Peyer's patch (tissue), 4 donors: ENCODE measurements at places on chromosomes 1 and 21. TPM values are rescaled to one million over a fixed set of nuclear protein-coding genes. Genes with fewer than 3 reads are reported as not detected.

DNA sequence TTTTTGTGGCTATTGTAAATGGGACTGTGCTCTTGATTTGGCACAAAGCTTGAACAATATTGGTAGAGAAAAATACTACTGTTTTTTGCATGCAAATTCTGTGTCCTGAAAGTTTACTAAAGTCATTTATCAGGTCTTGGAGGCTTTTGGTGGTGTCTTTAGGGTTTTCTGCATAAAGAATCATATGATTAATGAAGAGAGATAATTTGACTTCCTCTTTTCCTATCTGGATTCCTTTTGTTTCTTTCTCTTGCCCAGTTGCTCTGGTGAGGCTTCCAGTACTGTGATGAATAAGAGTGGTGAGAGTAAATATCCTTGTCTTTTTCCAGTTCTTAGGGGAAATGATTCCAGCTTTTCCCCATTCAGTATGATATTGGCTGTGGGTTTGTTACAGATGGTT lies 1166.7 kb downstream of the NCAM2 start:
- H3K36me3 ChIP-seq = no peaks in the 10 kb centered on the region
- no peak overlapping the region for H3K27ac ChIP-seq
- no peaks in the 10 kb centered on the region for H3K4me1 ChIP-seq
- H3K27me3 ChIP-seq = no peaks in the 10 kb centered on the region

DNA sequence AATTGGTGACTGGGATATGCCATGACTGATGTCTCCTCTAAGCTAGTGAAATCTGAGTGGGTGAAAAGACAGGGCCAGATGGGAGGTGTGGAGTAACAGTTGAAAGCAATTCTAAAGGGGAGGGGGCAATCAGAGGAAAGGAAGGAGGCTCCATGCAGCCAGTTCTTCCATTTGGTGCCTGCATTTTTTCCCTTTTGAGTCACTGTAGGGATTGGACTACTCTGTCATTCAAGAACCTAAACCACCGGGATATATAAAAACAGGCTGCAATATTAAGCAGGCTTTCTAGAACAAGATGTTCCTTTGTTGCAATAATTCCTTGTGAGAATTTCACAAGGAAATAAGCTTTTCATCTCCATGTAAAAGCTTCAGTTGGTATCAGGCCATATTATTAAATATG lies 18.3 kb downstream of the CLIC6 start:
- H3K36me3 ChIP-seq = no peaks in the 10 kb centered on the region
- no peak overlapping the region for H3K27ac ChIP-seq
- H3K27me3 ChIP-seq = no peaks in the 10 kb centered on the region
- peaks cover 5% of the 10 kb centered on the region for H3K4me1 ChIP-seq
- DNase-seq = no peak

DNA sequence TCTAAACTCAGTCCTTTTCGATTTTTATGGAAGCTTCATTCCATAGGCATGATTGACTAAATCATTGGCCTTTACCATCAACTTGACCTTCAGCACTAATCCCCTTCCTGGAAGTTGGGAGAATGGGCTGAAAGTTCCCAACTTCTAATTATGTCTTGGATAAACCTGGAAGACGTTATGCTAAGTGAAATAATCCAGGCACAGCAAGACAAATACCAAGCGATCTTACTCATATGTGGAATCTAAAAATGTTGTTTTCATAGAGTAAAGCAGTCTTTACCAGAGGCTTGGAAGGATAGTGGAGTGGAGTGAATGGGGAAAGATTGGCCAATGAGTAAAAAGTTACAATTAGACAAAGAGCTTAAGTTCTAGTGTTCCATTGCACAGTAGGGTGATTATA lies 1453.2 kb downstream of the PLA2G4A start:
- no peak for DNase-seq
- no peaks in the 10 kb centered on the region for H3K36me3 ChIP-seq
- H3K4me3 ChIP-seq = no peak overlapping the region
- no peaks in the 10 kb centered on the region for H3K27me3 ChIP-seq

The ARHGAP30 gene
- 31.4 TPM for total RNA-seq

DNA sequence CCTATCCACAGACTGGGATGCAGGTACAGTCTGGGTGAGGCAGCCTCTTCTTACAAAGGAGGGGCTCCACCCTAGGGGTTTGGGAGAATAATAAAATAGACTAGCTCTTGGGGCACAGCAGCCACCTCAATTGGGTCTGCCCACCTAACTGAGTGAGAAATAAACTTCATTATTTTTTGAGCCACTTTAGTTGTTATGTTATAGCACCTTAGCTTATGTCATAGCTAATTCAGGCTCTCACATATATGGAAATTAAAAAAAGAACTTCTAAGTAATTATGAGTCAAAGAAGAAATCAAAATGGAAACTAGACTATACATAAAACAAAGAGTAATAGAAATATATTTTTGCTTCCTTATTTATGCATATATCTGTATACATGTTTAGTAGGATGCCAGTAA lies 318.5 kb upstream of the B3GALT2 start:
- H3K27ac ChIP-seq = no peak overlapping the region
- H3K4me3 ChIP-seq = no peak overlapping the region

DNA sequence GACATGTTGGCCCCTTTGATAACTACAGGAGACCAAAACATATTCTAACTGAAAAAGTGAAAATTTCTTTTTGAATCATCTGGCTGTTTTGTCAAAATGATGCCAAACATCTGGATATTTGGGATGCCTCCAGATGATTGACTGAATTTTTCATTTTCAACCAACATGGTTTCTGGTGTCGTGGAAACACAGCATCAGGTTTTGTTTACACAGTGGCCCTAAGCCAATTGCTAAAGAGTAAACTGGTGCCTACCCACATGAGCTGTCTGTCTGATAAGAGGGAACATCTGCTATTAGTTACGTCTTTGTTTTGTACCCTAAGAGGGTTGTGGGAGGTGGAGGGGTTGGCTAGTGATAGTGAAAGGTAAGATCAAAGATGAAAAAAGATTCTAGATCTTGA lies 204.8 kb downstream of the KCNK2 start:
- DNase-seq = no peak
- no peak overlapping the region for H3K4me3 ChIP-seq
- no peak overlapping the region for H3K27ac ChIP-seq
- H3K4me1 ChIP-seq = no peaks in the 10 kb centered on the region
- no peaks in the 10 kb centered on the region for H3K36me3 ChIP-seq
